Posterior vena cava (tissue), 2 donors: ENCODE measurements at places on chromosomes 16 and 17. TPM values are rescaled to one million over a fixed set of nuclear protein-coding genes. Genes with fewer than 3 reads are reported as not detected.

The PRR15L gene
- not detected for total RNA-seq

The ODAD4 gene
- 0.74 TPM for total RNA-seq

The CLDN7 gene
- 4.4 TPM for total RNA-seq

- DNase-seq, result no peak
These were observed 15.4 kb downstream of the HS3ST3B1 start for GRCh38 chr17:14316126-14316832.

DNA sequence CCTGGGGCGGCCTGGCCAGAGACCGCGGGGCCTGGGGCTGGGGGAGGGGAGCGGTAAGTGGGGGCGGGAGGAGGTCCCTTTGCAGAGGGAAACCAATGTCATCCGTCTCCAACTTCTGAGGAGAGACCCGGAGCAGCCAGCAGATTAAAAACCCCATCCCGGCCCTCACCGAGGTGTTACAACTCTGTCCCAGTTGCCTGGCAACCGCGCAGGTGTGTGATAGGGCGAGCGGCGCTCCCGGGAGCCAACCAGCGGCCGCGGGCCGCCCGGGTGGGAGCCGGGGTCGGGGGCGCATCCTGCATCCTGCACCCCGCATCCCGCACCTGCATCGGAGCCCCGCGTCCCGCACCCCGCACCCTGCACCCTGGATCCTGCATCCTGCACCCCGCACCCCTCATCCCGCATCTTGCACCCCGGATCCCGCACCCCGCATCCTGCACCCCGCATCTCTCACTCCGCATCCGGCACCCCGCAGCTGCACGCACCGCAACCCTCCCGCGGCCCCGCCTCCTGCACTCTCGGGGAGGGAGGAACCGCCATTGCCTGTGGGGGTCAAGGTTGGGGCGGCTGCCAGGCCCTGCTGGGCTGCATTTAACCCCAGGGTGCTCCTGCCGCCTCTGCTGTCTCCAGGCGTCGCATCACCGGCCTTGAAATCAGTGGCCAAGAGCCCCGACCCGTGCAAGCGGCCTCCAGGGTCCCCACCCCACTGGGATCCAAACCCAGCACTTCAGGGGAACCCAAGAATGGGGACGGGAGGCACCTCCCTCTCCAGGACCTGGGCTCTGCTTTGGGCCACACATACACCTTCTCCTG lies 47.3 kb downstream of the RTN4RL1 start:
- no peak for DNase-seq

- DNase-seq, result no peak
These were observed 1.7 kb upstream of the MSRB1 start for GRCh38 chr16:1944612-1945199.

GRCh38 chr17:66423056-66423955 lies 120.9 kb downstream of the PRKCA start:
- DNase-seq, result no peak

GRCh38 chr16:649631-650030 lies 466 bp downstream of the WDR90 start:
- DNase-seq, result no peak

- DNase-seq, result no peak
These were observed 6.8 kb downstream of the RSL1D1 start for GRCh38 chr16:11844499-11844898.

- no peak for DNase-seq
These were observed 288.4 kb downstream of the IRX3 start for GRCh38 chr16:53998024-53998810.

- no peak for DNase-seq
These were observed 62.1 kb downstream of the CRISPLD2 start for GRCh38 chr16:84881702-84882521.
